ENCODE measurements at places on chromosomes 5 and 9.

GRCh38 chr5:161545344-161546094 is 1.0 kb downstream of the GABRB2 start:
- DNase-seq, result no peak

GRCh38 chr9:126365780-126366179 is 39.2 kb downstream of the MVB12B start:
- no peak for DNase-seq

GRCh38 chr9:31574006-31574765 is 810.3 kb upstream of the ACO1 start:
- DNase-seq, result no peak

DNA sequence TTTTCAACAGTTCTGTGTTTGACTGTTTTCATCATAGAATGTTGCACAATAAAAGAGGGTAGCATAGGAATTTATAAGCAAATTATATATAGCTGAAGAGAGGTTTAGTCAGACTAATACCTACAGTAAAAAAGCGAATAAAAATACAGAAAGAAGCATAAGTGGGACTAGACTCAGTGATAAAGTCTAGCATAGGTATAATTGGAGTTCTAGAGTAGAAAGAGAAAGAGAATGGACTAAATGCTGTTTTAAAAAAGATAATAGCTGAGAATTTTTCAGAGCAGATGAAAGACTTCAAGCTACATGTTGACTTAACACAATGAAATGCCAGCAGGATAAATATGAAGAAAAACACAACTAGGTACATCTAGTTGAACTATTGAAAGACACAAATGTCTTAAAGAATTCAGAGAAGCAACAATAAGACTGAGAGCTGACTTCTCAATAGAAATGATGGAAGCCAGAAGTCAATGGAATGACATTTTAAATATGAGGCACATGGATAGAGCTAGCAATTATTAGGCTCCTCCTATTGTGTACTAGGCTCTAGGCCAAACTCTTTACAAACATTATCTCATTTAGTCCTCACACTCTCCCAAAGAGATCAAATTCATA is 573.9 kb downstream of the ZNF608 start:
- DNase-seq, result no peak

- DNase-seq, result no peak
Observed at GRCh38 chr5:119285070-119285916, 70.5 kb upstream of the TNFAIP8 start.

- no peak for DNase-seq
Observed at GRCh38 chr9:73529666-73530065, 378.0 kb downstream of the ANXA1 start.

- DNase-seq, result no peak
Observed at GRCh38 chr9:20568400-20568799, 53.9 kb downstream of the MLLT3 start.
